Aorta (tissue), 5 donors: ENCODE measurements at places on chromosomes 1 and 21. TPM values are rescaled to one million over a fixed set of nuclear protein-coding genes. Genes with fewer than 3 reads are reported as not detected.
A peak's percentile ranks its signal among the peaks of the same experiment; 100 is the strongest.

DNA sequence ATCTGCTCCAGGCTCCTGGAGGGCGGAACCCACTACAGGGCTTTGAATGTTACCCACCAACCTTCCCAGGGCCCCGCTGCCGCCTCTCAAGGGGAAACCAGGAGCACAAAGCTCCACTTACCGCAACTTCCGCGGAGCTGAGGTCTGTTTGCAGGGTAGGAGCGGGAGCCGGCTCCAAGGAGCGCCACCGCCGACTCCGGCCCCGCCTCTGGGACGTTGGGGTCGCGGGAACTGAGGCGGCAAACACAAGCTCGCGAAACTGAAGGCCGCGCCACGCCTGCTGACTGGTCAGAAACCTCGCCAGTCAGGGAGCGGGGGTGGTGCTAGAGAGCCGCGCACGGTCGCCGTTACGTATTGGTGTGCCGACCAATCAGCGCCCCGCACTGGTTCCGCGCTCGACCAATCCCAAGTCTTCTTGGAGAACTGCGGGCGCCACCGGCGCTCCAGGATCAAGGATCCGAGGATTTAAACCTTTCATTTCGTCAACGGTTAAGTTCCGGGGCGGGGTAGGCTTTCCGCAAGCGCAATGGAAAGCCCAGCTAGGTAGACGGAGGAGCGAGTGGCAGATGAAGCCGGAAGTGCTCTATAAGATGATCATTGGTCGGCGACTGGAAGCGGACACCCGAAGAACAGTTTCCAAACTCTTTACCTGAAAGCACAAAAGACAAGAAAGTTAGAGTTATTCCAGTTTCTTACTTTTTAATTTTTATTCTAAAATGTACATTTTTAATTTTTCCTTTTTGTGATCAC is at the start of gene STIL:
TSS of gene STIL (minus strand) at position 233 of the 750 bp plus-strand sequence. CDS start 3,828 bp downstream, outside the sequence.
- peak; percentile 99 for DNase-seq

DNA sequence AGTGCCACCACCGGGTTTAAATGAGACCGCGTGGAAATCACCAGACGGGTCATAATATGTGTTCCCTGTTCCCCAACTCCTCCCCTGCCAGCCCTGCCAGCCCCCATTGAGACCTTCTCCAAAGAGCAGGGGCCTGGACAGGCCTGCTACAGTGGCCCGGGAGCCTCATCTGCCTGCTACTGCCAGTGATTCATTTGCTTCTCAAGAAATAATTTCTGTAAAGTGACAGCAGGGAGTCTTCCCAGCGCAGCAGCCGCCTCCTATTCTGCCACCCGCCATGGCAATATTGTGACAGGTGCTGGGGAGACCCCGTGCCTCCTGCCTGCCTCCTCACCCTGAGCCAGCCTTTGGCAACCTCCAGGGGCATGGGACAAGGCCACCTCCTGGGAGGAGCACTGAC is 8.9 kb downstream of the IFFO2 start:
- no peak for DNase-seq

The OR2T35 gene
- not detected for total RNA-seq

- no peak for DNase-seq
Observed at GRCh38 chr1:246283771-246284410, 223.2 kb downstream of the SMYD3 start.

DNA sequence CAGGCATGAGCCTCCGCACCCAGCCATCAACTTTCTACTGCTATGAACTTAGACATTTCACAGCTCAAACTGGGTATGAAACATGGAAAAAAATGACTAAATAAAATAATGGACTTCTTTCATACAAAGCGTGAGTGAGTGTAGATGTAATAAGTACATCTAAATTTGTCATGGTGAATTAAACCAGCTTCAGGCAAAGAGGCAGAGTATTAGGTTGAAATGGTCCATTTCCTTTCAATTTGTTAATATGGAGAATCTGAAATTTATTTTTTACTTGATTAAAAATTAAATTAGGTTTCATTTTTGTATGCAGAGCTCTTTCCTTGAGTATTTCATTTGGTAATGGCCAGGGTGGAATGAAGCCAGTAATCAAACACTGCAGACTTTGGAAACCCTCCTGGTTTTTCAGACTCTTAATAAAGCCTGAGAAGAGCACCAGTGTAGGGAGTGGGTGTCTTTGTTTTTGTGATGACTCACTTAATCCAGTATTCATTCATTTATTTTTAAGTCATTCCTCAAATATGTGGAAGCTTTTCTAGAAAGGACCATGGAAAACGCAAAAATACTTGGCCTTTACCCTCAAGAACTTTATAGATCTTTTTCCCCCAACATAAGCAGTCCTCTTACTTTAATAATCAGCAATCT is 49.2 kb downstream of the ALG14 start:
- DNase-seq: no peak

The KCNN3 gene
- 3.2 TPM for total RNA-seq

The LEFTY1 gene
- total RNA-seq: 0.39 TPM

DNA sequence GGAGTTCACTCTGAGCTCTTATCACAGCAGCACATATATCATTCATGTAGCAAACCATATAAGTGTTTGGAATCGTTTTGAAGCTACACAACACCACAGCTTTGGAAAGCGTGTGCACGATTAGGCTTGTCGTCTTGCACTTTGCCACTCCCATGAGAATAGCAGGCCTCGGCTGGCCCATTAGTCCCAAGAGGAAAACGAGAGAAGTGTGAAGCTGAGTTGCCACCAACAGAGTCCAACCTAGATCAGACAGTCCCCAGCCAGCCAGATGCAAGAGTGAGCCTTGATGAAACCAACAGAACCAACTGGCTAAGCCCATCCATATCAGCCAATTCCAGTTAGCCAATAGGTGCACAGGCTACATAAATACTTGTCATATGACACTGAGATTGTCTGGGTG is 238.4 kb downstream of the C1orf94 start:
- DNase-seq: no peak

The PHTF1 gene
- total RNA-seq: 15.0 TPM

GRCh38 chr1:184800876-184801275 is 46.2 kb upstream of the EDEM3 start:
- no peak for DNase-seq

The SYT6 gene
- not detected for total RNA-seq

GRCh38 chr21:15744926-15745325 is 15.1 kb downstream of the USP25 start:
- no peak for DNase-seq

The CELA2B gene
- total RNA-seq: 0.45 TPM

- no peak for DNase-seq
Observed at GRCh38 chr1:67939942-67940341, 106.7 kb upstream of the GNG12 start.

The ABCA4 gene
- total RNA-seq: 0.16 TPM

The AMY2B gene
- 16.7 TPM for total RNA-seq

DNA sequence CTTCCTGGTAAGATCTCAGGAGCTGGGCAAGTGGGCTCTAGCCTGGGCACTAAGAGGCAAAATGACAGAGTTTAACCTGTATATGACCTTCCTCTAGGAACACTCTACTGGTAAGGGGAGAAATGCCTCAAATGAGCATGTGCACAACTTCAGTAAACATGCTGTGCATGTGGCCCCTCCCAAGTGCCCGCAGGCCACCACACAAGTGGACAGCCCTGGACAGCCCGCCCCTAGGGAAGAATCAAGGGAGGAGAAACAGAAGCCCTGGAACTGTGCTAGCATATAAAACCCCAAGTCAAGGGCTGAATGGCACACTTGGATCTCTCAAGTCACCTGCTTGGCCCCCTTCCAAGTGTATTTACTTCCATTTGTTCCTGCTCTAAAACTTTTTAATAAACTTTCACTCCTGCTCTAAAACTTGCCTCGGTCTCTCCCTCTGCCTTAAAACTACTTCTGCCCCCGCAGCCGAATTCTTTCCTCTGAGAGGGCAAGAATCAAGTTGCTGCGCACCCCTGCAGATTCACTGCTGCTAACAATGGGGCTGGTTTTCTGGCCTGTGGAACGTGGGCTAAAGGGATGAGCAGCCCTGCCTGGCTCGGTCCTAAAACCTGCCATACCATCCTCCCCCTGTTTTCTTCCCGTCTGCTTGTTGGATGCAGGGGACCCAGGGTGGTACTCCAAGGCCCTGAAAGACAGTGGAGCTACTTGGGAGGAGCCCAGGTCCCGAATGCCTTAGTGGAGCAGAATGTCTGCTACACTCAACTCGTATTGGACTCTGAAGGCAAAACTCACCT is 93.5 kb downstream of the IER5 start:
- no peak for DNase-seq

- no peak for DNase-seq
Observed at GRCh38 chr1:245825128-245825901, 670.5 kb downstream of the KIF26B start.

- peak; percentile 6 for DNase-seq
Observed at GRCh38 chr1:24743404-24744211, 1.6 kb upstream of the CLIC4 start.

- DNase-seq: no peak
Observed at GRCh38 chr1:174954671-174955669, 44.8 kb upstream of the CACYBP start.

GRCh38 chr1:154760469-154760933 is 109.6 kb downstream of the KCNN3 start:
- peak; percentile 88 for DNase-seq

DNA sequence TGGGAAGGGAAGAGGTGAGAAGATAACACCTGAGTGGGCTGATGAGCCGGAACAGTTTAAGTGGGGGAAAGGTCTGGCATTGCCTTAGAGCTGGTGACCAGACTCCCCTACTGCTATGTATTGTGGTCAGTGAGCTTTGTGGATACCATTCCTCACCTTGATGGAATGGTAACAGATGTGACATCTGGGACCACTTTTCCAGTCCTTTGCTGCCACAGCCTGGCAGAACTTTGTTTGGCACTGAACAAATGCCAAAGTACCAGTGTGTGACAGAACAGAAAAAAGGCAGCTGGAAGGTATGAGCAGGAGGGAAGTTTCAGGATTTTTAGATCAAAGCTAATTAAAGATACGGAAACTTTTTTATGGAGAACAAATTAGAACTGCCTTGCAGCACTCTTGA is 6.2 kb downstream of the MED8 start:
- no peak for DNase-seq

The DCDC2B gene
- total RNA-seq: not detected

The SLC45A3 gene
- total RNA-seq: 4.8 TPM

DNA sequence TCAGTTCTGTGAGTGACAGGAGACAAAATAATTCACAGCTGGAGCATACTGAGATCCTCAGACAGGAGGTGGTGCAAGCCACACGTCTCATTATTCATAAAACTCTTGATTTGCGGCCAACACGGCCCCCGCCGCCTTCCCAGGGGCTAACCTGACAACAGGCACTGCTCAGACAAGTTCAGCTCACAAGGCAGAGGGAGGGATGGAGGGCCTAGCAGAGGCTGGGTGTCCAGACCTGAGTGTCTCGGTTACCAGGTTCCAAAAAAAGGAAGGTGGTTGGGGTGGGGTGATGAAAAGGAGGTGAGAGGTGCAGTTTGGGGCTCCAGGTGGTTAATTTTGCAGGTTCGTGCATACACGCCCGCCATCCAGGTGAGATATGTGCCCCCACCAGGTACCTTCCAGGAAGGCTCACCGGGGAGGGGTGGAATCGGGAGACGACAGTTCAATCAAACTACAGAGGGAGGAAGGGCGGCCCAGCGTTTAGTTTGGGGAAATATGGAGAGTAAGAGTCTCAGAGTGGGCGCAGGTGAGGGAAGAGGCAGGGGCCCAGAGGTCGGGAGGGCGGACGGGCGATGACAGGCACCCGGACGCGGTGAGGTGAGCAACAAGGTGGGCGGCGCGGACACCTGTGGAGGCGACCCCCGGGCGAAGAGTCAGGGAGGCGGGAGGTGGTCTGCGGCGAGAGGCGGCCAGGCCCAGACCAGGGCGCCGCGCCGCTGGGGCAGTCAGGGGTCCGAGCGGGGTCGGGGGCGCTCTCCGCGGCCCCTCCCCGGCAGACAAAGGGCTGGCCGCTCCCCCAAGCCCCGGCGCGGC is 629 bp downstream of the CTNNBIP1 start:
- peak; percentile 60 for DNase-seq

- DNase-seq: peak; percentile 81
Observed at GRCh38 chr21:16535102-16535422, 805.3 kb downstream of the USP25 start.

The HJV gene
- not detected for total RNA-seq

DNA sequence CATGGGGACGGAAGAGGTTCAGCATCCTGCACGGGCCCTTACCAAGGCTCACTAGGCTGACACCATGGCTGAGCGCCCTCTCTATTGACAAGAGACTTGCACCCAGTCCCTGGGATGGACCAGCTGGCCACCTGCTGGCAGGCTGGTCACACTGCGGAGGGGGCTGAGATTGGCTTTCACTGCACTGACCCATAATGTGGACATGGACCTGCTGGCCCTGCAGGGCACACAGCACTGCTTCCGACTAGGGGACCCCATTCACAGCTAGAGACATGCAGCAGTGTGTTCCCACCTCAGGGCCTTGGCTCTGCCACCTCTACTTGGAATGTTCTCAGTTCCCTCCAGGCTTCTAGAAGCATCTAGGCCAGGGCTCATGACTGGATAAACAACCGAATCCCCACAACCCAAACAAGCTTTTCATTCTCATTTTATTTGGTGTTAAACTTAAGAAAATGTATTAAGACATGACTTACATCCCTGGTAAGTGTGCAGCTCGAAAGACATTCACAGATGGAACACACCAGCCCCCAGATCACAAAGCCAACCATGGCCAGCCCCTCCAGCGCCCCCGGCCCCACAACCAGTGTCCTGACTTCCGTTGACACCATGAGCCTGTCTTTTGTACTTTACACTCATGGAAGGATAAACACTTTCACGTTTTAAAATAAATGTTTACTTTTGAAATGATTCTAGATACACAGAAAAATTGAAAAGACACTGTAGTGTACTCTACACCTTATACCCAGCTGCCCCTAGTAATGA is 9.3 kb upstream of the SRARP start:
- peak; percentile 89 for DNase-seq

DNA sequence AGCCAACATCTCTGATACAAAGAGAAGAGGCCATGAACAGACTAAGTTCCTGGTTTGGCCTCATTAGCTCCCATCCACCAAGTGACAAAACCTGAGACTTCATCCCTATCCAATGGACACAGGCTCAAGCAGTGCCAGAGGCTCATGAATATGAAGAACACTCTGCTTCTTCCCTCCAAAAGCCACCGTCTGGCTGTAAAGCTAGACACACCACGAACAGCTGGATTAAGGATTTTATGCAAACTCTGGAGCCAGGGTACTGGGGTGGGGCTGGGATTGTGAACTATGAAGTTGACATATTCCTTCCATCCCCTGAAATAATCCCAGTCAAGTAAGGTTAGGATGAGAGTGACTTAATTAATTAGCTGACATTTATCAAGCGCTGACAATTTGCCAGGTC is 139.4 kb downstream of the CSMD2 start:
- no peak for DNase-seq

The GPR161 gene
- total RNA-seq: 14.4 TPM

DNA sequence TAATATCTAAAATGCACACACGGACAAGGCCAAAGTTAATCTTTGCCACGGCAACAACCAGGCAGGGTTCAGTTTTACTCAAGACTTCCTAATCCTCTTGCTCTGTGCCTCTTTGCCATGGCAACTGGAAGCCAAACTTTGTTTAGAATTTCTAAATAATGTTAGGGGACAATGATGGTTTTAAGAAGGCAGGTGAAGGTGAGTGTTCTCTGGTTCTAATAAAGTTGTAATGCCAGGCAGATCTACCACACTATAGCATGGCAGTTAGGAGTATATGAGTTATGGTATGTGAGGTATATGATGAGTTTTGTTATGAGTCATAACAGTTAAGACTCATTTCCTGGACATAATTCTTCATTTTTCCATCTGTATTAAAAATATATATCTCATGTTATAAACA is 2.7 kb downstream of the PTPRC start:
- no peak for DNase-seq

- peak; percentile 86 for DNase-seq
Observed at GRCh38 chr1:41573785-41574713, 89.6 kb upstream of the EDN2 start.
